ENCODE measurements at places on chromosomes 3 and 15. TPM values are rescaled to one million over a fixed set of nuclear protein-coding genes. Genes with fewer than 3 reads are reported as not detected.

GRCh38 chr15:31163769-31164572 lies 62.4 kb upstream of the TRPM1 start:
- no peak for DNase-seq

- DNase-seq = no peak
These were observed 62.3 kb upstream of the IGF1R start for GRCh38 chr15:98586066-98586465.

GRCh38 chr3:150922611-150923010 lies 17.4 kb upstream of the MINDY4B start:
- no peak for DNase-seq

GRCh38 chr15:97234851-97235610 lies 725.5 kb upstream of the ARRDC4 start:
- peak; percentile 38 for DNase-seq

GRCh38 chr3:18988614-18989229 lies 159.6 kb upstream of the KCNH8 start:
- DNase-seq = peak; percentile 4

DNA sequence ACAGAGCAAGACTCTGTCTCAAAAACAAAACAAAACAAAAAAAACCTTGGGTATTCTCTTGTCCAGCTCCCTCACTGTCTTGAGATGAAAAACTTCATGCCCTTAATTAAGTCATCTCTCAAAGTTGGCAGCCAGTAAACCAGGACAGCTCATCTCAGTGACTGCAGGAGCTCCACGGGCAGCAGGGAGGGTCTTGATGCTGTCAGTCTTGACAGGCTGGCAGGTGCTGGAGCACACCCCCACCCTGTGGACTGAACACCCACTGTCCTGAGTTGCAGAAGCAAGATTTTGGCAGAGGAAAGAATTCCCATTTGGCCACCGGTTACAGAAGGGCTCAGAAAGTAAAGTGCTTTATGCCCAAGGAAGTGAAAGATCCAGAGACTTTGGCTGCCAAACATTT lies 8.0 kb downstream of the DNAJA4 start:
- no peak for DNase-seq

GRCh38 chr3:16916840-16917239 lies 32.1 kb downstream of the PLCL2 start:
- DNase-seq = no peak

- DNase-seq = no peak
These were observed 41.3 kb downstream of the PEX5L start for GRCh38 chr3:179995406-179995805.

DNA sequence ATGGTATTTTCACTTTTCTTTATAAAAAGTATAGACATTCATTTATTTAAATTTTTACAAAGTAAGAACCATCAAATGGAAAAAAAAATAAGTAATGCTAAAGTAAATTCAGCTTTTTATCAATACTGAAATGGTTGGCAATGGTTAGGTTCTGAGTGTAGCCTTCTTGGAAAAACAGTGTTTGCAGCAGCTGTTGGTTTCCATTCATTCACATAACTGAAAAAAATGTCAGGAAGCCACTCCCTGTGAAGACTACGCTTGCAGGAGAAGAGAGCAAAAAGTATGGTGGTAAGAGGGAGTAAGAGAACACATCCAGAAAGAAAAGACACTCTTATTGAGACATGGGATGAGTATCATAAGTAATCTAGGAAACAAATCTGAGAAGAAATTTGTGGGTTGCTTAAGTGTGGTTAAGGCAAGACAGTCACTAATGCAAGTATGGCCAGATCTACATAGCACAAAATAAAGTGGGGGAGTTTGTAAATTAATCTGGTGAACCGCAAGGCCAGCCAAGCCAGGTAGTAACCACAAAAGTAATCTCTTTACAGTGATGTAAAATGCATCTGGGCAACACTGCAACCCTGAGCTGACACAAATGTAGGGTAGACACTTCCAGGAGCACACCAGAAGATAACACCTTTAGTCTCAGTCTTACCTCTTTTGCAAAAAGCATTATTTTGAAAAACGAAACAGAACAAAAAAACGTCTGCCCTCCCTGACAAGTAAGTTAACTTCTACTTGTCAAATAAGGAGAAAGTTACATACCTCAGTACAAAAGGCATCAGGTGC lies 133.7 kb downstream of the IGSF11 start:
- DNase-seq = no peak

GRCh38 chr3:162171970-162172369 lies 675.4 kb downstream of the OTOL1 start:
- no peak for DNase-seq

DNA sequence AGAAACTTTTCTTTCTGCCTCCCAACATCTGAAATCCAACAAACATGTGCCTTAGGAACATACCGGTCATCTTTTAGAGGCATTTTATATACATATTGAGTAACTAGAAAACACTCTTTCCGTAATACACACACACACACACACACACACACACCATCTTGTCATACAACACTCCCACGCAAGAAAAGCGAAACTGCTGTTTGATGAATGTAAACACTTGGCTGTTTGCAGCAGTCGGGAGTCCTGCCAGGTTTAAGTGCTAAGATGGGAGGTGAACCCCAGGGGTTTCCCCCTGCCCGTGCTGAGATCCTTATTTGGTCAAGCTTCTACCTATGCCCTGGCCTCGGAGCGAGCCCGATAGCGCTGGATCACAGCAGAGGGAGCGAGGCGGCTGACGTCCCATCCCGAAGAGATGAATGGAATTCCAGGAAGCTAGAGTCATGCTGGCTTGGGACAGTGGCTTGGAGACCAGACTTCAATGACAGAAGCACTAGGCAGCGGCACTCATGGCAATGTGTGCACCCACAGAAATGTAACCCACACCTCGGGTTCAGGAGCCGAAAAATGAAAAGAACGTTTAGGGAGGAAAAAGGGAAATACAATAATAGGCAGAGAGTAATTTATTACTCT lies 1.3 kb upstream of the THBS1 start:
- DNase-seq = peak; percentile 88

DNA sequence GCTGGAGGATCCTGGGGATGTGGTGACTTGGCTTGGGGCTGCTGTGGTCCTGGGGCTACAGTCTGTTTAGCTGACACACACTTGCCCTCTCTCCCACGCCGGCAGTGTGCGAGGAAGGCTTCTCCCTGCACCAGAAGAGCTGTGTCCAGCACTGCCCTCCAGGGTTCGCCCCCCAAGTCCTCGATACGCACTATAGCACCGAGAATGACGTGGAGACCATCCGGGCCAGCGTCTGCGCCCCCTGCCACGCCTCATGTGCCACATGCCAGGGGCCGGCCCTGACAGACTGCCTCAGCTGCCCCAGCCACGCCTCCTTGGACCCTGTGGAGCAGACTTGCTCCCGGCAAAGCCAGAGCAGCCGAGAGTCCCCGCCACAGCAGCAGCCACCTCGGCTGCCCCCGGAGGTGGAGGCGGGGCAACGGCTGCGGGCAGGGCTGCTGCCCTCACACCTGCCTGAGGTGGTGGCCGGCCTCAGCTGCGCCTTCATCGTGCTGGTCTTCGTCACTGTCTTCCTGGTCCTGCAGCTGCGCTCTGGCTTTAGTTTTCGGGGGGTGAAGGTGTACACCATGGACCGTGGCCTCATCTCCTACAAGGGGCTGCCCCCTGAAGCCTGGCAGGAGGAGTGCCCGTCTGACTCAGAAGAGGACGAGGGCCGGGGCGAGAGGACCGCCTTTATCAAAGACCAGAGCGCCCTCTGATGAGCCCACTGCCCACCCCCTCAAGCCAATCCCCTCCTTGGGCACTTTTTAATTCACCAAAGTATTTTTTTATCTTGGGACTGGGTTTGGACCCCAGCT lies 2.9 kb upstream of the FES start:
- DNase-seq = no peak

DNA sequence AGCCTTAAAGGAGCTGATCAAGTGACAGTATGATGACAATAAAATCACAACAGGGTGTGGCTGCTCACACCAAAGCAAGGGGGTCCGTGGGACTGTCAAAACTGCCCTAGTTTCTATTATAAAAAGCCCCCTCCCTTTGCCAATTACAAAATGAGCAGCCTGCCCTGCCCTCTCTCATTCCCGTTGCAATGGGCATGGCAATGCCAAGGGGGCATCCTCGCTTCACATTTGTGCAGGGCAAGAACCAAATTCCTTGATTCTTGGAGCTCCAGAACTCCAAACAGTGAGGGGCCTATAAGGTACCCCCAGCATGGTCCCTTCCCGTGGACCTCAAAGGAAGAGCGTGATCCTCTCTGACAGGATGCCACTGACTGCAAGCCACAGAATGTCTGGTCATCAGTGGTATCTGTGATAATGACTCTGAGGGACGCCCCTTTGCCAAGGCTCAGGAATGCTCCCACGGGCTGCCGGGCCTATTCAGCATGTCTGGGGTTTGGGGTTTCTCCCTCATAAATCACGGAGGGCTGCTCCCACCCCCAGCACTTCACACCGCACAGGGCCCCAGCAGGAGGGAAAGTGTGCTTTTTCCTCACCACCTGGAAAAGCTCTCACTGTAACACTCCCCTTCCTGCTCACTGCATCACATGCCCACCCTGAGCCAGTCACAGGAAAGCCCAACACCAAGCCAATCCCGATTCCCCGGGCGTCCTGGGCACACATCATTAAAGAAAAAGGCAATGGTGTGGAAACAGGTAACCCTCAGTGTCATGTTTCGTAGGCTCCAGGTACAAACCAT lies 105.1 kb upstream of the TRPM1 start:
- DNase-seq = no peak

GRCh38 chr3:152213203-152213602 lies 55.5 kb upstream of the MBNL1 start:
- DNase-seq = no peak

GRCh38 chr3:33278163-33278562 lies 921 bp downstream of the FBXL2 start:
- no peak for DNase-seq

- no peak for DNase-seq
These were observed 419.8 kb upstream of the TPM1 start for GRCh38 chr15:62622775-62623174.

GRCh38 chr3:194971965-194972364 lies 286.3 kb downstream of the FAM43A start:
- no peak for DNase-seq

DNA sequence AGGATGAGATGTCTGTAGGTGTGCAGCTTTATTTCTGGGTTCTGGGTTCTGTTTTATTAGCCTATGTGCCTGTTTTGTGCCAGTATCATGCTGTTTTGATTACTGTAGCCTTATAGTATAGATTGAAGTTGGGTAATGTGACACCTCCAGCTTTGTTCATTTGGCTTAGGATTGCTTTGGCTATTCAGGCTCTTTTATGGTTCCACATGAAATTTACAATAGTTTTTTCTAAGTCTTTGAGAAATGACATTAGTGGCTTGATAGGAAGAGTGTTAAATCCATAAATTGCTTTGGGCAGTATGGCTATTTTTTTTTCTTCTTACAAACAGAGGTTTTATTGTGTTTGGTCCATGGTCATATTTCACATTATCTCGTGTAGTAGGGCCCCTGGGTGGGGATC lies 285.8 kb upstream of the GADL1 start:
- no peak for DNase-seq

DNA sequence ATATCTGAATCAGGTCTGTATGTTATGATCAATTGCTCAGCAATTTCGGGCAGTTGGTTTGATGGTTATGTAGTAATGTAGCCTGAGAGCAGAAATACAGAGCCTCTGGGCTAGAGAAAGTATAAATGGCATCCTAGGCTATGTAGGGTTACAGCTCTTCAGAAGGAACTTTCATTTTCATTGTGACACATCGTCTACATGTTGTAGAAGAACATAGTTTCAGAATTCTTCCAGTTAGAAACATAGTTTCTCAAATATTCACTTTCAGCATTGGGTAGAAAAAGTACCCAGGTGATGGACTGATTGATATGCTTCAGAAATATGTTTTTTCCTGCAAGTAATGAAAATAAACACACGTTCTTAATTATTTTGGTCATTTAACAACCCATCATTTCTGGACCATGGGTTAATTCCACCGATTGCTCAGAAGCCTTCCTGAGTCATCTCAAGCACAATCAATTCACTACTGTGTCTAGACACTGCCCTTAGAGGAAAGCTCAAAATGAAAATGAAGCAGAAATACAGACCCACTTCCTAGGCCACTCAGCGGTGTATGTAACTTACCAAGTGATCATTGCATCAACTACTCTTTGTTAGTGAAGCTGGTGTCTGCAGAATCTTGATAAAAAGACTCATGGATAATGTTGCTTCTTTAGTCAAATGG lies 88.8 kb upstream of the TSEN2 start:
- no peak for DNase-seq

NCBP2 gene
- total RNA-seq = 96.0 TPM

CFAP100 gene
- total RNA-seq = not detected

ROPN1 gene
- total RNA-seq = not detected

CELF6 gene
- not detected for total RNA-seq

FMN1 gene
- total RNA-seq = 3.6 TPM

ASB14 gene
- total RNA-seq = not detected

CPLX3 gene
- total RNA-seq = not detected

TAGLN3 gene
- not detected for total RNA-seq

KCNAB1 gene
- 0.10 TPM for total RNA-seq

RABL3 gene
- total RNA-seq = 30.6 TPM

PRSS50 gene
- not detected for total RNA-seq

CHRNB4 gene
- not detected for total RNA-seq

MESP1 gene
- total RNA-seq = 0.47 TPM

All from H4 (cell line).